ENCODE measurements at places on chromosomes 12 and 14. TPM values are rescaled to one million over a fixed set of nuclear protein-coding genes. Genes with fewer than 3 reads are reported as not detected.

DNA sequence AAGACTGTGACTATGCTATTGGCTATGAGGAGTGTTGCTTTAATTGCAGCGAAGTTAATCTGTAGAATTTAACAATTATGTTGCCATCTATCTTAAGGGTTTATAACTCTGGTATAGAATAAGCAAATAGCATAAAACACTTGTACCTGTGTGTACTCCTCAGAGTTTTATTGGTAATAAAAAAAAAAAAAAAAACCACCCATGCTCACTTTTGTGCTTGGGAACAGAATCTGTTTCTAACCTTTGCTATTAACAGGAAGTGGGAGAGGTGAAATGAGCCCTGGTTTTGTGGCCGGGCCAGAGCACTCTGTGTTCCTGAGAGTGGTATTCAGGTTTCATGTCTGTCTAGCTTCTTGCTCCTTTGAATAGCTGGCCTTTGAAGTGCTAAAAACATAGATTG is 53.1 kb downstream of the PDE3A start:
- DNase-seq: no peak

DNA sequence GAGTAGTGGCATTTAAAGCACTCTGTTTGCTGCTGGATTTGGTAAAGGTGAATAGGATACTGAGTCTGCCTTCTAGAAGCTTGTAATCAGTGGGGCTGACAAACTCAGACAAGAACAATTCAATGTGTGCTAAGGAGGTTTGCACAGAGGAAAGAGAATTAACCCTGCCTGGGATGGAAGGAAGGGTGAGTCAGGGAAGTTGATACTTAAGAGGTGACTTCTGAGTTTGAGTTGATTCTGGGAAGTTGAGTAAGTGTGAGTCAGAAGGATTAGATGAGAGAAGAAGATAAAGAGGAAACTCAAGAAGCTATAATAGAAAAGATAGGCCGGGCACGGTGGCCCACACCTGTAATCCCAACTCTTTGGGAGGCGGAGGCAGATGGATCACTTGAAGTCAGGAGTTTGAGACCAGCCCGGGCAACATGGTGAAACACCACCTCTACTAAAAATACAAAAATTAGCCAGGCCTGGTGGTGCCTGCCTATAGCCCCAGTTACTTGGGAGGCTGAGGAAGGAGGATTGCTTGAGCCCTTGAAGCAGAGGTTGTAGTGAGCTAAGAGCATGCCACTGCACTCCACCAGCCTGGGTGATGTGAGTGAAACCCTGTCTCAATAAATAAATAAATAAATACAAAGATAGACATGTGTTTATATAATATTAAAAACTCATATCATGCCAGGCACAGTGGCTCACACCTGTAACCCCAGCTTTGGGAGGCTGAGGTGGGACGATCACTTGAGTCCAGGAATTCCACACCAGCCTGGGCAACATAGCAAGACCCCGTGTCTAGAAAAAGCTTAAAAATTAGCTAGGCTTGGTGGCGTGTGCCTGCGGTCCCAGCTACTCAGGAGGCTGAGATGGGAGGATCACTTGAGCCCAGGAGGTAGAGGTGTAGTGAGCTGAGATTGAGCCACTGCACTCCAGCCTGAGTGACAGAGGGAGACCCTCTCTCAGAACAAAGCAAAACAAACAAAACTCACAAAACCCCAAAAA is 126.8 kb upstream of the CPM start:
- no peak for DNase-seq

- no peak for DNase-seq
Measured at GRCh38 chr12:11673666-11674461, 24.4 kb downstream of the ETV6 start.

DNA sequence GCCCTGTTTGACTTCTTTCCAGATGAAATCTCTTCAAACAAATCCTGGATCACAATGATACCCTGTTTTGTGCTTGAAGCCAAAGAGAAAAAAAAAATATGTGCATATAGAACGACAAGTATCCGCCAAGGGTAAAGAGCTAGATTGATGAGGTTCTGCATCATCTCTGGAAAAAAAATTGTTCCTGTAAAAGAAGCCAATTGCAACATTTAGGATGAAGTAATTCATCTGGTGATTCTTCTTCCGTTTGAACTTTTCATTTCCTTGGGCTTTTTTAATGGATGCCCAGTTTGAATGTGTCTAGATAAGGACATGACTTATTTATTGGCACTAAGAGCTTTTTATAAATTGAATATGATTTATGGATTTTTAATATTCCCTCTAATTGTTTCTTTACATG is 38.1 kb upstream of the NPAS3 start:
- no peak for DNase-seq

Gene NRXN3
- 0.40 TPM for polyA plus RNA-seq

DNA sequence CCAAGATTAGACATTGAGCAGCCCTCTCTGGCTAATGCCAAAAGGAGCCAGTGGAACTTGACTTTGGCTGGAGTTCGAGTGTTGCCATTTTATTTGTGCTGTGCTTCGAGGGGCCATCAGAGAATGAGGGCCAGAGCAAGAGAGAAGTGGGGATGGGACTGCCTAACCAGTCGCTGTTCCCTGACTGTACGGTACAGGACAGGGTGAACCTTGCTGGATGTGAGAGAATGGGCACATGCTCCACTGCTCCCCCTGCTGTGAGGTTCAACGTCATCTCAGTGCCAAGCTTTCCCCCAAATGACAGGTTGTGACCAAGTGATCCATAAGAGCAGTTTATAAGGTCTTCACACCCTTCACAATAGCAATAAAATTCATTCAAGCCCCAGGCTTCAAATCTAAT is 55.1 kb upstream of the BCL11B start:
- DNase-seq: no peak

DNA sequence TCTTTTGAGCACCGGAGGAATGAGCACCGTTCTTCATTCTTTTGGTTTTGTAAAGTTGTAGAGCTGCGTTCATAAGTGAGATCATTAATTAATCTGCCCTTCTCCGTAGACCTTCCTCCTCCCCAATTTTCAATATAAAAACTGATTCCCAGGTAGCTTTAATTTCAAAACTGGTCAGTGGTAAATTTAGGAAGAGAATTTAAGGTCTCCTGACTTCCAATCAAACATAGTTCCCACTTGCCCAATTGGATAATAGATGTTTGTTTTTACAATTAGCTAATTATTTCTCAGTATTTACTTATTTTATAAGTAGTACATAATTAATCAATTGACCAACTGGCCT is 27.2 kb upstream of the YBX3 start:
- DNase-seq: no peak
